Epithelial cell of proximal tubule (primary cell): ENCODE measurements at places on chromosomes 1 and 21.

DNA sequence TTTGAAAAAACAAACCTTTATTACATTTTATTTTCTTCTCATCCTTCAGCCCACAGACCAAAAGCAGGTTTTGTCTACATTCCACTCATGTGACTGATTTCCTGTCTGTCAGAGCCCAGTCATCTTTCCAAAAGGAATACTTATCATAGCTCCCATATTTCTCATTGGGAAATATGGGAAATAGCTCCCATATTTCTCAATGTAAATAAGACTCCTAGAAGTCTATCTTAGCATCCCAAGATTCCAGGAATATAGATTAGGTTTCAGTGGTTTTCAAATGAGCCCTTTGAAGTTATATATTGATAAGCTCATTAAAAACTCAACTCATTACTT lies 19.1 kb upstream of the NRDC start:
- no peak for DNase-seq

- DNase-seq, result no peak
Observed at GRCh38 chr1:234712891-234713305, 102.9 kb upstream of the IRF2BP2 start.

DNA sequence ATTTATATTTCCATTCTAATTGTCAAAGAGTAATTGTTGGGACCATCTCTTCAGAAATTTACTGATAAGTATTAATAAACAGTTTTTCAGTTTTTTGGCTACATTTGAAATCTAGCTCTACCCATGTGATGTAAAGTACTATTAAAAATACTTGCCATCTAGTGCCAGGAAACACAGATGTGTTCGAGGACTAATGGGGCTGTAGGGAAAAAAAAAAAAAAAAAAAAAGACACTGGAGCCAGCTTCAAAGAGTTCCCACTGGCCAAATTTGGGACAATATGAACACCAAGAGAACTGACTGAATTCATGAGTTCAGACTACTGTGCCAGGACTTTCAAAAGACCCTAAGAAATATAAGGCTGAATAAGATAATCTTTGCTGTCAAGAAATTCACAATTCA lies 65.2 kb upstream of the GFI1 start:
- DNase-seq, result no peak

GRCh38 chr1:31959521-31960340 lies 21.6 kb upstream of the PTP4A2 start:
- no peak for DNase-seq

DNA sequence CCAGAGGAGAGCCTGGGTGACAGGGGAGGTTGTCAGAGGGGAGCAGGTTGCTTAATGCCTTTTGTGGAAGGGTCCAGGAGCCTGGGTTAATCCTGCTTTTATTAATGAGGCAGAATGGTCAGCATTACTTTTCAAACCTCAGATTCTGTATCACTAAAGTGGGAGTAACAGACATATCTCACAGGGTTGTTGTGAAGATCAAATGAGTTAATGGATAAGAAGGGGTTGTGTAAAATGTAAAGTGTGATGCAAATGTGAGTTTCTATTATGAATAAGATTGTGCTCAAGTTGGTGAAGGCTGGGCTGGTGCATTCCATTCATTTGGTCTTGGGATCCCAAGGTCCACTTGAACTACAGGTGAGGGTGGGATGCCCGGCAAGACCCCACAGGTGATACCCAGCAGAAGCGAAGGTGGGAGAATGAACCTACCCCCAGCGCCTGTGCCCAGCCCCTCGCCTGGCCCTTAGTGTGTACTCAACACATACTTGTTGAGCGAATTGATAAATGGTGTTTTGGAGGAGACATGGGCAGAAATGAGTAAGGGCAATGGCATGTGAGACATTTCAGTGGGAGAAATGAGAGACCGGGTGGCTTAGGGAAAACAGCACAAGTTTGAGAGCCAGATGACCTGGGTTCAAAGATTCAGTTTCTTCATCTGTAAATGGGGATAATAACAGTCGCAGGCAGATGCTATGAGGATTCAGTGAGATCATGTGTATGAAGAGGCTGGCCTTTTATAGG lies 6.2 kb downstream of the SLC26A9 start:
- DNase-seq, result no peak

GRCh38 chr1:33711511-33711910 lies 152.4 kb upstream of the HMGB4 start:
- no peak for DNase-seq

DNA sequence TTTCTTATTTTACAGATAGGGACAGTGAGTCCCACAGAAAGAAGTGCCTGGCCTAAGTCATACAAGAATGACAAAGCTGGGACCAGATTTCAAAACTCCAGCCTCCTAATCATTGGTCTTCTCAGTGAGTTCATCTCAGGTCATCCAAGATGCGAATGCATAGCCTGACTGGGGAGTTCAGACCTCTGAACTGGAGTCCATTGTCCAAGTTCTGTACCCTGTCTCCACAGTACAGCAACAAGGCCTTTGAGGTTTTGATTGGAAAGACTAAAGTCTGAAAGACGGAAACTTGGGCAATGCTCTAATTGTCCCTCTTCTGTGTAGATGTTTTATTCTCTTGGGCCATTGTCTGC lies 62.0 kb downstream of the TNN start:
- no peak for DNase-seq

DNA sequence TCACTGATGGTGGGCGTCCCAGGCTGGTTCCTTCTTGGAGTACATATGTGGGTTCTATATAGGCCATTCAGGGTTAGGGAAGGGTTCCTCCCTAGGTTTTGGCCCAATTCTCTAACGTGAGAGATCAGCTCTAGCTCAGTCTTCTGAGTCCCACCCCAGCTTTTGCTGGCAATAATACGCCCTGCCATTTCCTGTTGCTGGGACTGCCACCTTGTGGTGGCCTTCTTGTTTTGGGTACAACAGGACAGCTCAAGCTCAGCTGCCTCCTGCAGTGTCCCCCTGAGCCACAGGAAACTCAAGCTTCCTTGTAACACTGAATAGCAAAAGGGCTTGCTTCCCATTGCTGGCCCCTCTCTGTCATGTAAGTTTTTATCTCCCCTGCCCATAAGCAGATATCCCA lies 77.8 kb downstream of the BACH1 start:
- DNase-seq, result no peak

- DNase-seq, result no peak
Observed at GRCh38 chr1:118247593-118247992, 62.6 kb upstream of the SPAG17 start.

GRCh38 chr21:32347977-32348376 lies 44.8 kb downstream of the URB1 start:
- DNase-seq, result no peak

DNA sequence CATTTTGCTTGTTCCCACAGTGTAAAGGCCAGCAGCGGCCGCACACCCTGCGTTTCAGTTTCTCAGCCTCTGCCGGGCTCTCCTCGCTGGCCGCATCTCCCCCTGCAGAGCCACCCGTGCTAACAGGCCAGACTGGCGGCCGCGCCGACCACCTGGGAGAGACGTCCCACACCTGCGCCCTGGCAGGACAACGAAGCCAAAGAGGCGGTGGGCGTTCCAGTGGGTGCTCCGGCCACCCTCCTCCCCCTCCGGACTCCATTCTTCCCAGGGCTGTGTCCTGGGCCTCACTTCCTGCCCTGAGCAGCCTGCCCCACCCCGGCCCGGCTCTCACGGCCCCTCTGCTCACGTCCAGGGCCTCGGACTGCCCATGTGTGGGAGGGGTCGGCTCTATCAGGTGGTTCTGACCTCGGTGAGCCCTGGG lies 31.9 kb upstream of the SLC19A1 start:
- DNase-seq, result no peak

DNA sequence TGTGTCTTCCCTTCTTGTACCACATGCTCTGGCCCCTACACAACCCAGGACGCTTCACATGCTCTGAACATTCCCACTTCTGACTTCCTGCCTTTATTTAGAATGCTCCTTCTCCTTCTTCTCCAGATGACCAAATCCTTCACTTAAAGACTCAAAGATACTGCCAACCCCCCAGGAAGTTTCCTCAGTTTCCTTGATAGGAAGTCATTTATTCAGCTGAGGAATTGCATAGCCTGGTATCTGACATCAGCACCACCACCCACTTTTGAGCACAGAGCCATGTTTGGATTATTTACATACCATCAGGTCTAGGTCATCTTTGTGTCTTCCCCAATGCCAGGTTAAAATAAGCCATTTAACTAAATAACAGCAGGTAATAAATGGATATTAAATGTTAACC lies 42.4 kb downstream of the GFI1 start:
- no peak for DNase-seq

DNA sequence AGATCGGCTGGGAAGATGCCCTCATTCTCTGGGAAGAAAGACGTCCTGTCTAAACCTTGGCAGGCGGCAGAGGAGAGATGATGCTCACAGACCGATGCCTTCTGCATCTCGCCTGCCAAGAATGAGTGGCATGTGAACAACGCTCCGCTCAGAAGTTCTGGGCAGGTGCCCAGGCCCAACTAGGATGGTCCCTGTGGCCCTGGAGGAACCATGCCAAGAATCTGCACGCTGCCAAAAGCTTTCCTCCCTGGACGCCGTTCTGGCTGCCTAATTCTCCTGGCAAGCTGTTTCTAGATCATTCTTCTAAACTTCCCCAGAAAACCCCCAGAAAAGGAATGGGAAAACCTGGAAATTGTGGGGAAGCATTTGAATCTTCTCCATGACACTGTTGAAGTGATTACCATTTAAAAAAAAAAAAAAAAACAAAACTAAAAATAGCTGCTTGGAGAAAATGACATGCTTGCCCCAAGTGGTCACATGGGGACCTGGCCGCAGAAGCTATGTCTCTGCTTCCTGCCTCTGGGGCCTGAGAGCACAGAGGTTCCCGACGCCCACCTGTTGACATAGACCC lies 440.9 kb downstream of the PRDM2 start:
- no peak for DNase-seq

DNA sequence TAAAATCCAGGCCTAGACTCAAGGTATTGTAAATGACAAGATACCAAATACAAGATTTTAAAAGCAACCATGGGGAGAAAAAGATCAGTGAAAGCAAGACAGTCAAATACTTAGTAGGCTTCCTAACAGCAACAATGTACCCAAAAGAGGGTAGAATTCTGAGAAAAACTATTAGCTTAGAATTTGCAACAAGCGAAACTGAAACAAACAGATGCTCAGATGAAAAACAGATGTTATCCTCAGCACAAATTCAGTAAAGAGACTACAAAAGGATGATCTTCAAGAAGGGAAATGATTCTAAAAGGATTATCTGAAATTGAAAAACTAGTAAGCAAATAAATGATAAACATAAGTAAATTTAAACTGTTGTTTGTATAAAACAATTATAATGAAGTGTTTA lies 40.0 kb downstream of the PDC start:
- no peak for DNase-seq

DNA sequence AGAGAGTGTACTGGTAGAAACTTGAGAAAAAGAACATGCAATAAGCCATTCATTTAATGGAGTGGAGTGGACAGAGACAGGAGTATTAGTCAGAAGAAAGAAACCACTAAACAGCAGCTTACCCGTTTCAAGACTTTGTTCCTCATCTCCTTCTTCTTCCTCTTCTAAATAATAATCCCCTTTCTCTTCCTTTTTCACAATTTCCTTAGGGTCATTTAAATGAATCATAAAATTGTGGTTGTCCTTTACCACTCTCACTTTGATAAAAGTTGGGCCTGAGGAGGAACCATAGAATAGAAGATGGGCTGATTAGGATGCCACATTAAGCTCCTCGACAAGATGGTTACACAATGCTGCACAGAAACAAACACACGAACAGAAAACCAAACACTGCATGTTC lies 109.6 kb downstream of the WDR3 start:
- no peak for DNase-seq

DNA sequence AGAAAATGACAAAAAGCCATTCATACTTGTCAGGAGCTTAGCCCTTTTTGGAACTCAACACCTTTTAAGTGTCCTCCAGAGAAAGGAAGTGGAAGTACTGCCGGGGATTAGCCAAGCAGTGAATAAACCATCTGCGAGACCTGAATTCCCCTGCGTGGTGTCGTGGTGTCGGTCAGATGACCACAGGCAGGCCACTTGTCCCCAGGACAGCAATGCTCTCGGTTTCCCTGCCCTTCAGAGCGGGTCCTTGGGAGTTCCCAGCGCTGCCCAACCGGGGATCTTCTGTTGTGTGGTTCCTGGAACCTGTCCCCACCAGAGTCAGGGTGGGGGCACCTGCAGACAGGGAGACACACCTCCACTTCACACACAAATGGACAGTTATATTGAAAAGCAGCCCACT lies 9.2 kb downstream of the GPR157 start:
- DNase-seq, result no peak

GRCh38 chr1:20731057-20731991 lies 1.2 kb downstream of the SH2D5 start:
- DNase-seq, result no peak

GRCh38 chr21:45164838-45165237 lies 90.5 kb downstream of the ADARB1 start:
- DNase-seq, result no peak

DNA sequence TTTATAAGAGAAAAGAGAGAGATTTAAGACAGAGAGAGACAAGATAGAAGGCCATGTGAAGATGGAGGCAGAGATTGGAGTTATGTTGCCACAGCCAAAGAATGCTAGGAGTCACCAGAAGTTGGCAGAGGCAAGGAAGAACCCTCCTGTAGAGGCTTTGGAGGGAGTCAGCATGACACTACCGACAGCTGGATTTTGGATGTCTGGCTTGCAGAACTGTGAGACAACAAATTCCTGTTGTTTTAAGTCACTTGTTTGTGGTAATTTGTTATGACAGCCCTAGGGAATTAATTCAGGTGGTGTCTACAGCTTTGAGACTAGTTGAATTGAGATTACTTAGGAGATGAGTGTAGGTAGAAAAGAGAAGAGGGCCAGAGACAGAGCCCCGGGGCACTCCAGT lies 158.5 kb downstream of the DNM3 start:
- no peak for DNase-seq

DNA sequence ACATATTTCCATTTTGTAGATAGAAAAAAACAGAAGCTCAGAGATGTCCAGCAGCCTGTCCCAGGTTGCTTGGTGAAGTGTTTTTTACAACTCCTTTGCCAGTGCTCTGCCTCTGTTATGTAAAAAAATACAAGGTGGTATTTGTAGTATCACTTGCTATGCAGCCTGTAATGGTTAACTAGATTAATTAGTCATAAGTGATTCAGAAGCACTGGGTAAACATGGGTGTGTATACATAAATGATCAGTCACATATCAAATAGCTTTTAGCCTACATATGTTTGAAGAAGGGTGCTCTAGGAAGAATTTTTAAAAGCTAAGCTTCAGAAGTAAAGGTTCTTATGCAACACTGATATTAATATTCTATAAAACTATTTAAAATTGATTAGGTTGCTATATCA lies 70.0 kb upstream of the MAGI3 start:
- DNase-seq, result peak; percentile 36

GRCh38 chr1:89831462-89832120 lies 10.8 kb downstream of the LRRC8D start:
- no peak for DNase-seq

- DNase-seq, result no peak
Observed at GRCh38 chr1:67134695-67135094, at the start of gene C1orf141. C1orf141 (minus strand) TSS chr1:67134970; CDS start chr1:67127240, 7,730 bp downstream.
